Sigmoid colon (tissue), 7 donors: ENCODE measurements at places on chromosomes 4 and X. TPM values are rescaled to one million over a fixed set of nuclear protein-coding genes. Genes with fewer than 3 reads are reported as not detected.

- no peak for DNase-seq
These were observed 264.0 kb downstream of the MID1IP1 start for GRCh38 chrX:39065051-39065871.

DNA sequence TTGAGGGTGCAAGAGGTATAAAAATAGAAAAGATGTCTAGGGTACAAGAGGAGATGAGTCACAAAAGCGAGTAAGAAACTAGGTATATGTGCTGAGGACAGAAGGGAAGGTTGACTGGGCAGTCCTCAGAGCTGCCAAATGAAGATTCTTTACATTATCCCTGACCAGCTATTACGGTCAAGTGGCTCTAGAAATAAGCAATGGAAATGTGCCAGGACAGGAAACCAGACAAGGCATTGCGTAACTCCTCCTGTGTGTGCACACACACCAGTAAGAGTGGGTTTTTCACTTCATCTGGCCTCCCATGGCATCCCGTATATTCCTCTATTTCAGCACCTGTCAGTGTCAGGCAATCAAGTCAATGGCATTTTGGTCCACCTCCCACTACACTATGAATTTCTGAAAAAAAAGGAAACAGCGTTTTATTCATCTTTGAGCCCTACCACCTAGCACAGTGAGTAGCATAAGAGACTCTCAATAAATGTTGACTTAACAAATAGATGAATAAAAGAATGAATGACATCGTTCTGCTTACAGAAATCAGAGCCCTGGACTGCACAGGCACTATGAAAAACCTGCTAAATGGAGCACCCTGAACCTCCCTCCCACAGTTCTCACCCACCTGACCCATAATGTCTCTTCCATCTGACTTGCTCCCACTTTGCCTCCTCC, 62.6 kb upstream of the KLF3 start:
- DNase-seq, result no peak

DNA sequence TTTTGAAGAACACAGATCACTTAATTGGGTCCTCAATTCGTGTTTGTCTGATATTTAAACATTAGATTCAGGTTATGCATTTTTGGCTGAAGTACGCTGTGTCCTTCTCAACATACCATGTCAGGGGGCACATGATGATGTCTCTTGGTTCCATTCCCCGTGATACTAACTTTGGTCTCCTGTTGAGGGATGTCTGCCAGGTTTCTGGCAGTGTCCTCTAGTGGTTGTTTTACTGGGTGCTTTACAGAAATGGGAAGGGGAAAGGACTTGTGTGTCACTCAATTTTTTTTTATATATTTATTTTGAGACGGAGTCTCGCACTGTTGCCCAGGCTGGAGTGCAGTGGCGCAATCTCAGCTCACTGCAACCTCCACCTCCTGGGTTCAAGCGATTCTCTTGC, 58.2 kb downstream of the WWC2 start:
- DNase-seq, result no peak

DNA sequence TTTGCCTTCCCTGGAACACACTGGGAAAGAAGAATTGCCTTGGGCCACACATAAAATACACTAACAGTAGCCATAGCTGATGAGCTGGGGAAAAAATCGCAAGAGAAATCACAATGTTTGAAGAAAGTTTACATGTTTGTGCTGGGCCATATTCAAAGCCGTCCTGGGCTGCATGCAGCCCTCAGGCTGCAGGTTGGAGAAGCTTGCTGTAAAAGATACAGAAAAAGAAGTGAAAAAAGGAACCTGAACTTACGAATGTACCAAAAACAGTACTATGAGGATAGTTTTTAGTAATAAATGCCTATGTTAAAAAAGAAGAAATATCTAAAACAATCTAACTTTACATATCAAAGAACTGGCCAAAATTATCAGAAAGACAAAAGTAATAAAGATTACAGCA, 82.1 kb downstream of the UGT2B28 start:
- DNase-seq, result no peak

The SLITRK4 gene
- total RNA-seq, result 1.5 TPM

The ASB9 gene
- total RNA-seq, result 3.0 TPM

The PPM1K gene
- 14.7 TPM for total RNA-seq

GRCh38 chr4:1194010-1194900, 21.9 kb upstream of the SPON2 start:
- peak; percentile 94 for DNase-seq

GRCh38 chr4:69800599-69800998, 40.2 kb upstream of the SULT1B1 start:
- no peak for DNase-seq

DNA sequence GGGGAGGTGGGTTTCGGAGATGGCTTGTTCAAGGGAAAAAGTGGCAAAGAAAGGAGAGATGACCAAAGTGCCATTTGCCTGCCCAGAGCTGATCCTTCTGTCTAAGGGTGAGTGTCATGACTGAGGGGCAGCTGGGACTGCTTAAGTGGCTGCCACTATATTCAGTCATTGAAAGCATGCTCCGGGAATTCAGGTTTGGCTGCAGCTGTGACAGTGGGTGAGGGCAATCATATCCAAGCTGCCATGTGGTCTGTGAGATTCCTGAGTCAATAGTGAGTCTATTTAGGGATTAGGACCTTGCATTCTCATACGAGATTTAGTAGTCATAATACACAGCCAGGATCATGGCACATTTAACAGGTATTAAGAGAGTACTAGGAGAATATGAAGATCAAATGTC, 138.8 kb upstream of the BANK1 start:
- DNase-seq, result no peak

- DNase-seq, result no peak
These were observed 14.9 kb upstream of the UGDH start for GRCh38 chr4:39541987-39542610.

DNA sequence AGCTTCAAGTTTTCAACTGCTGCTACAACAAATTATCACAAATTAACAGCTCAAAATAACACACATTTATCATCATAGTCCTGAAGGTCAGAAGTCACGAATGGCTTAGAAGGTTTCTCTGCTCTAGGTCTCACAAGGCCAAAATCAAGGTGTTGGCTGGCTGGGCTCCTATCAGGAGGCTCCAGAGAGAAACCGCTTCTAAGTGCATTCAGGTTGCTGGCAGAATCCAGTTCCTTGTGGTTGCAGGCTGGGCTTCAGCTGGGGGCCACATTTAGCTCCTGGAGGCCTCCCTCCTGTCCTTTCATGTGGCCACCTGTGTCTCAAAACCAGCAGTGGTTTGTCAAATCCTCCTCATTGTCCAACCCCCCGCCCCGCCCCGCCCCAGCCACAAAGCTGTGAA, 15.4 kb downstream of the MRFAP1 start:
- no peak for DNase-seq
